Fibroblast of skin of back (primary cell): ENCODE measurements at places on chromosomes 6 and 20.

GRCh38 chr6:54335871-54336270 is 27.6 kb downstream of the TINAG start:
- DNase-seq = peak; percentile 98

- DNase-seq = no peak
Measured at GRCh38 chr6:31094389-31094881, 17.9 kb downstream of the C6orf15 start.

DNA sequence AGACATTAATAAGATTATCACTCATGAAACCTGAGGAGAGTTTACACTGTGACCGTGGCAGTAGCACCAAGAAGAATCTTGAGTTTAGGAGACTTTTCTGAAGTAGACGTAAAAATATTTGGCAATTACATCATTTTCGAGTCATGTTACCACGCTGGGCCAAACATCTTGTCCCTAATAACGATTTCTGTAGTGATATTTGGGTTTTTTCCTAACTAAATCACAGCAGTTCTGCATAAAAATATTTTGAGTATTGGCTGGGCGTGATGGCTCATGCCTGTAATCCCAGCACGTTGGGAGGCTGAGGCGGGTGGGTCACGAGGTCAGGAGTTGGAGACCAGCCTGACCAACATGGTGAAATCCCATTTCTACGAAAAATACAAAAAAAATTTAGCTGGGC is 262.4 kb downstream of the PHF3 start:
- DNase-seq = peak; percentile 7

- DNase-seq = peak; percentile 43
Measured at GRCh38 chr20:45924391-45925261, 9.9 kb upstream of the PCIF1 start.

DNA sequence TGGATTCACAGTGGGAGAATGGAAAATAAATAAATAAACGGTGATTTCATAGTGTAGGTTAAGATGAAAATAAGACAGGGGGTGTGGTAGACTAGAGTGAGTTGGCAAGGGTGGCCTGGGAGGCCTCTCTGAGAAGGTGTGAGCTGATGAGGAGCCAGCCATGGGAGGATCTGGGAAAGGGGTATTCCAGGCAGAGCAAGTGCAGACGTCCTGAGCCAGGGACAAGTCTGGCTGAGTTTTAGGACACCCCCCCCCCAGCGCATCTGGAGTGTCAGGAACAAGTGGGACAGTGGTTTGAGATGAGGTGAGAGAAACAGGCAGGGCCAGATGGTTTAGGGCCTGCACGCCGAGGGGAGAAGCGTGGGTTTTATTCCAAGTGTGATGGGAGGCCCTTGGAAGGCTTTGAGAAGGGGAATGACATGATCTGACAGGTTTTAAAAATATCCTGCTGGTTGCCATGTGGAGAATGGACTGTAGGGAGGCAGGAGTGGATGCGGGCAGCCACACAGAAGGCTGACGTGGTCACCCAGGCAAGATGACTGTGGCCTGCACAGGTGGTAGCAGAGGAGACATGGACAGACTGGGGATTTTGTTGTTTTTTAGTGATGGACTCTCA is 21.1 kb upstream of the CCM2L start:
- DNase-seq = no peak

DNA sequence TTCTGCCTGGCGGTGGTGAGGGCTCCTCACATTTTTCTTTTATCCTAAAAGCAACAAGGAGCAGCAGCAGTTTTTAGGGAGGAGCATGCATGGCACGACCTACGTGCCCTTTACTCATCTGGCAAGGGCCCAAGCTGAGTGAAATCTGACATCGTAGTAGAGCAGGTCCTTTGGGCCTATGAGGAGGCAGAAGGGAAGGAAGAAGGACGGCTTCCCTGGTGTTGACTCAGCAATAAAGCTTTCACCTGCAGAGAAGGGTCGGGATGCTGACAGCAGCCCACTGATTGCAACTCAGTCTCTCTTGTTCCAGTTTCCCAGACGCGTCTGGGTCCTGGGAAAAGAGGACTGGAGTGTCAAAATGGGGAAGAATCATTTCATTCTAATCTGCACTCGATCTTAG is 409.1 kb upstream of the AGPAT4 start:
- no peak for DNase-seq

- DNase-seq = peak; percentile 80
Measured at GRCh38 chr6:108559884-108560462, 744 bp upstream of the FOXO3 start.

GRCh38 chr20:45487231-45487635 is 17.7 kb downstream of the WFDC2 start:
- DNase-seq = no peak

GRCh38 chr6:15735567-15736265 is 72.9 kb upstream of the DTNBP1 start:
- peak; percentile 9 for DNase-seq

DNA sequence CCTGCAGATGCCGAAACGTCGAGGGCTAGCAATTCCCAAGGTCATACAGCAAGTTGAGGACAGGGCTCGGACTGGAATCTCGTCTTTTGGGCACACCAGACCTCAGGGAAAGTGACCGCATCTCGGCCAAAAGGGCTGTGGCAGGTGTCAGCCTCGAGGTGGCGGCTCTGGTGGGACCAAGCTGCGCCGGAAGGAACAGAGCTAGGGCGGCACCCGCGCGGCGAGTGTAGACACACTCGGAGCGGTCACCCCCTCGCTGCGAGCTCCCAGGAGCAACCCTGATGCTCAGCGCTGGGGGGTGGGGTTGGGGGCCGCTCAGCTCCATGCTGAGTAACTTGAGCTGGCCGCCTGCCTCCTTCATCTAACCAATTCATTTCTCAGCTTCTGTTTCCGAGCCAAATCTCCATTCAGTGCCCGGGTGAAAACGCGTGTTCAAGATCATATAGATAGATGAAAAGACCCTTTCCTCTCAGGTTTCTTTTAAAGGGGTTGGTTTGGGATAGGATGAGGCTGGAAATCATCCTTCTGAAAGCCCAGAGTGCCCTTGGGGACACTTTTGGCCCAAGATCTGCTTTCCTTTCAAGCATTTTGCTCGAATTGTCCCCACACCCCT is 2.2 kb upstream of the TUBB2B start:
- no peak for DNase-seq

DNA sequence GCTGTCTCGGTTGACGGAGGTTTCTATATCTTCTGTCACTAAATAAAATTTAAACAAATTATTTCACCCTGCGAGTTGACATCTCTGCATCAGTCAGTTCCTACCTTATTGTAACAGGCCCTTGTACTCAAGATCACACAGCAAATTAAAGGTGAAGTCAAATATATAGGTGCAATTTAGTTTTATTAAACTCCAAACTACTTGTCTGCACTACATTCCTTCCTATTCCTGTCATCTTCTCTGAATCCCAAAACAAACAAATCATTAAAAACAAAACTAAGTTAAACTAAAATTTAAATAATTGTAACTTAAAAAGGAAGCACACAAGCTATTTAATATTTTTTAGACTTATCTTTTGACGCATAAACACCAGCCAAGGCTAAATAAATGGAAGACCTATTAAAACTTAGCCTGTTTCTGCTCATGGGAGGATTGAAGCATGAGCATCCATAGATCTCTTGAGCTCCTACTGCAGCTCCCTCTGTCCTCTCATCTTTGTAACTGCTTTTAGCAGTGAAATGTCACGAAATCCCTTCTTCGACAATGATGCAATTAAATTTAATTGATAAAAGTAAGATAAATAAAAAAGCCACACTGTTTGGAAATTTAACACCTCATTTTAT is 1152.3 kb upstream of the GJE1 start:
- no peak for DNase-seq

DNA sequence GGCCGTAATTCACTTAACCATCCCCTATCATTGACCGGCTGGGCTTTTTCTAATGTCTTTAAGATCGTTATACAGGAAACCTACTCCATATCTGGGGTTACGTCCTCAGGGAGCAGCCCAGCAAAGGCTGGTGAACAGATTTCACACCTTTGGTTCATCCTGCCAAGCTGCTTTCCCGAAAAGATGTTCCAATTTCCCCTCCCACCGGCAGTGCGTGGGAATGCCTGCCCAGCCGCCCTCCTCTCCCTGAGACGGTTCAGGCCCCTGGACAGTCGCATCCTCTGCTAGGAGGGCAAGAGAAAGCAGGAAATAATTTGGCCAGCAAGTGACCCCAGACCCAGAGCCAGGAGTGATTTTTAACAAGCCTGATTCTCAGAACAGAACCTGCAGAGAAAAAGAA is 16.3 kb downstream of the SIRPA start:
- DNase-seq = no peak

- DNase-seq = peak; percentile 42
Measured at GRCh38 chr6:81697559-81697958, 54.9 kb downstream of the TENT5A start.

DNA sequence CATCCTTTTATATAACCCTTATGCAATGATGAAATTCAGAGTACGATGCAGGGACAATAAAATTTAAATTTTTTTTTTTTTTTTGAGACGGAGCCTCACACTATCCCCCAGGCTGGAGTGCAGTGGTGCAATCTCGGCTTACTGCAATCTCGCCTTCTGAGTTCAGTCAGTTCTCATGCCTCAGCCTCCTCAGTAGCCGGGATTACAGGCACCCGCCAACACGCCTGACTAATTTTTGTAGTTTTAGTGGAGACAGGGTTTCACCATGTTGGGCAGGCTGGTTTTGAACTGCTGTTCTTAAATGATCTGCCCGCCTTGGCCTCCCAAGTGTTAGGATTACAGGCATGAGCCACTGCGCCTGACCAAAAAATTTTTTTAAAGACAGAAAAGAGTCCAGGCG is 15.2 kb downstream of the MTO1 start:
- no peak for DNase-seq

- peak; percentile 4 for DNase-seq
Measured at GRCh38 chr6:97133067-97133466, 149.9 kb downstream of the MMS22L start.

- DNase-seq = peak; percentile 42
Measured at GRCh38 chr6:45541934-45542333, 164.2 kb upstream of the SUPT3H start.

GRCh38 chr6:156940221-156940620 is 163.0 kb downstream of the ARID1B start:
- DNase-seq = no peak

DNA sequence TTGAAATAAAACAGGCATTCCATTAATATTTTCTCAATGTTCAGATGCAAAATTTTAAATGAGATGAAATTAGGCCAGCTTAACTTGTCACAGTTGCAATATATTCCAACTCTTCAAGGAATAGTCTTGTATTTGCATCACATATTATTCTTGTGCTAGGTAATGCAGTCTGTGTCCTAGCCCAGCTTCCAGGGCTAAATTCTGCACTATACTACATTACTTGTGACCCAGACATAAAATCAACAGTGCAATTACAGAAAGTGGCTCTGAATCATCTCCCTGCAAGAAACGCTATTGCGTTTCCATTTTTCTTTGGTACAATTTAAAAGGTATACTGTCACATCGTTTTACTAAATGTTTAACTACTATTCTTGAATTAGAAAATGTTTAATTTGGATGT is 399.2 kb downstream of the TENT5A start:
- no peak for DNase-seq

GRCh38 chr6:110822249-110822648 is 7.0 kb upstream of the CDK19 start:
- DNase-seq = no peak

DNA sequence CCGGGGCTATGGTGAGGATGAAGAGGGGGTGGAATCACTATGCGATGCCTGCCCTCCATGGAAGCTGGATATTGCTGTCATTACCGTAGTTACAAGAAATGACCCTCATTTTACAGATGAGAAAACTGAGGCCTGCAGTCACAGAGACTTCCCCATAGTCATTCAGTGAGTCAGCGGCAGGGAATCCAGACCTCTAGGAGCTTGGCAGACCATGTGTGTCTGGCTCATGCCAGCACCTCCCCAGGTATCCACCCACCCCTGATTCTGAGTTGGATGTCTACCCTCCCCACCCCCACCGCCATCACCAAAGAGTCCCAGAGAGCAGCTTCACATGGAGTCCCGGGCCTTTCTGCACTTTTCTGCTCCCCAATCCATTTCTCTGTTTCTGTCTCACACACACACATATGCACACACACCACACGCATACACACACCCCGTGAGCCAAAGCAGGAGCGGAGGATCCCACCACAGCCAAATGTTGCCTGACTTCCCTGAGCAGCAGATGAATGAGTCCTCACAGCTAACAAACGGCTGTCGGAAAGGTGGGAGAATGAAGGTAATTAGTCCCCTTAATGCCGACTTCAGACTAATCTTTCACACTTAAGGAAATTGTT is 24.8 kb downstream of the CDH22 start:
- no peak for DNase-seq

GRCh38 chr6:115594891-115595290 is 465.8 kb downstream of the FRK start:
- DNase-seq = no peak

GRCh38 chr6:1890071-1890470 is 280.4 kb downstream of the FOXC1 start:
- peak; percentile 71 for DNase-seq

DNA sequence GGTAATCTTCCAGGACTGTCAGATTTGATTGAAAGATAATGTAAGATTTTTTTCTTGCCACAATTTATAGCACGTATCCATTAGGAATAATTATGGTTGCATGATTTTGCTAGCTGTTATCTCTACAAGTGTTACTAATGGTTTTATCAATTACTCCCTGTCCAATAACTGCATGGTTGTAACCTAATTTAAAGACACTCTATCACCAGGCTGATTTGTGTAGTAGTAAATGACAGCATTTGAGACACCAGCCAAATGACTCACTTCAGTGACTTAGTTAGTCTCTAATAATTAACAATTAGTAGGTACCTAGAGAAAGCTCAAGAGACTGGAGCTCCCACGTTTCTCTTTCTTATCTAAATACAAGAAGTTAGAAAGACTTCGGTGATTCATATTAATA is 453.8 kb upstream of the POU3F2 start:
- DNase-seq = no peak

DNA sequence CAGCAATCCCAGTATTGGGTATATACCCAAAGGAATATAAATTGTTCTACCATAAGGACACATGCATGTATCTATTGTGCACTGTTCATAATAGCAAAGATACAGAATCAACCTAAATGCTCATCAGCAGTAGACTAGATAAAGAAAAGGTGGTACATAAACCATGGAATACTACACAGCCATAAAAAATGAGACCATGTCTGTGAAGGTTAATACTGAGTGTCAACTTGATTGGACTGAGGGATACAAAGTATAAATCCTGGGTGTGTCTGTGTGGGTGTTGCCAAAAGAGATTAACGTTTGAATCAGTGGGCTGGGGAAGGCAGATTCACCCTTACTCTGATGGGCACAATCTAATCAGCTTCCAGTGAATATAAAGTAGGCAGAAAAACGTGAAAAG is 86.9 kb downstream of the MAN1A1 start:
- DNase-seq = no peak

GRCh38 chr6:107121266-107121665 is 6.0 kb upstream of the BEND3 start:
- no peak for DNase-seq

- peak; percentile 73 for DNase-seq
Measured at GRCh38 chr6:84688141-84688873, 76.1 kb downstream of the TBX18 start.

DNA sequence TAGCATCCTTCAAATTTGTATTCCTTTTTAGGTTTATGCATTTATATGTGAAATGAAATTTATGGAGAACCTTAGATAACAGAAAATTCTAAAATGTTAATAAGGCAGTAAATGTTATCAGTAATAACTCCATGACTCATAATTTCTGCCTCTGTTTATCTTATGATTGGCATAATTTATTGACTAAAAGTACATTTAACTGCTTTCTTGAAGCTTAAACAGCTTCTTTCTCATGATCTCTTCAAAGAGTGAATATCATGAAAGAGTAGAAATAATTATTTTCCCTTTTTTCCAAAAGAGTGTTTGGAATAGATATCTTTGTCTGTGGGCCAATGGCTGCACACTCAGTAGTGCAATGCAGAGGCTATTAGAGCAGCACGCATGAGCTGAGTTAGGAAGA is 91.3 kb downstream of the SHLD1 start:
- no peak for DNase-seq
